ENCODE measurements at places on chromosomes 5 and 9.

GRCh38 chr9:95023217-95024003, 294.1 kb downstream of the FANCC start:
- DNase-seq: no peak

- peak; percentile 38 for DNase-seq
These were observed 851 bp upstream of the ZDHHC12 start for GRCh38 chr9:128724744-128725211.

- DNase-seq: no peak
These were observed 15.8 kb upstream of the NTNG2 start for GRCh38 chr9:132146039-132146438.

GRCh38 chr5:80695666-80696065, 40.9 kb upstream of the DHFR start:
- DNase-seq: no peak

DNA sequence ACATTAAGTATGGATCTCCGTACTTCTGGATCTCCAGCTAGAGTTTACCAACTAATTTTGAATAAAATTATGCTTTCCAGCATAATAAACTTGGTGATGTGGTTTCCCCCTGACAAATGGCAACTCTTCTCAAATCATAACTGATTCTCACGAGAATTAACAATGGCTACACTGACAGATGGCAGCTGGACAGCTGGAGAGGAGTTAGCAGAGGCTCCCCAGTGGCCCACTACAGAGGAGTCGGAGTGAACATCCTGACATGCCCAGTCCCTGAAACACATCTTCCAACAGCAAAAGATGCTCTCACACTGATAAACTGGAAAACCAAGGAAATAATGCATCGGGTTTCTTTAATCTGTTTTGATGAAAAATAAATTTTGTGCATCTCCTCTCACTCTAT, 239.6 kb downstream of the MAN2A1 start:
- DNase-seq: no peak

DNA sequence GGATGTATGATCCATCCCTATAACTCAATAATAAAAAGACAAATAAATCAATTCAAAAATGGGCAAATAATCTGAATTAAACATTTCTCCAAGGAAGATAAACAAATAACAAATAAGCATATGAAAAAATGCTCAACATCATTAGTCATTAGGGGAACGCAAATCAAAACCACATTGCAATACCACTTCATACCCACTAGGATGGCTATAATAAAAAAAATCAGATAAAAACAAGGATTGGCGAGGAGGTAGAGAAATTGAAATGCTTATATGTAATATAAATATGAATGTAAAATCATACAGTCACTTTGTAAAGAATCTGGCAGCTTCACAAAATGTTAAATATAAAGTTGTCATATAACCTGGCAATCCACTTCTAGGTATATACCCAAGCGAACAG, 52.3 kb upstream of the TBCA start:
- DNase-seq: no peak

Measured in stimulated activated naive CD4-positive, alpha-beta T cell treated with Interleukin-2 at 50 U/mL for 16 hours (primary cell).